ENCODE measurements at places on chromosomes 3 and 15.

GRCh38 chr15:62360332-62361097, 195.4 kb upstream of the C2CD4B start:
- DNase-seq: no peak

GRCh38 chr3:82791241-82791640, 1029.8 kb upstream of the GBE1 start:
- DNase-seq: no peak

GRCh38 chr3:73540969-73541740, 83.6 kb downstream of the PDZRN3 start:
- peak; percentile 46 for DNase-seq

GRCh38 chr3:186260726-186261125, 101.3 kb downstream of the DGKG start:
- DNase-seq: no peak

GRCh38 chr15:57589754-57590153, 1.9 kb upstream of the MYZAP start:
- DNase-seq: no peak

DNA sequence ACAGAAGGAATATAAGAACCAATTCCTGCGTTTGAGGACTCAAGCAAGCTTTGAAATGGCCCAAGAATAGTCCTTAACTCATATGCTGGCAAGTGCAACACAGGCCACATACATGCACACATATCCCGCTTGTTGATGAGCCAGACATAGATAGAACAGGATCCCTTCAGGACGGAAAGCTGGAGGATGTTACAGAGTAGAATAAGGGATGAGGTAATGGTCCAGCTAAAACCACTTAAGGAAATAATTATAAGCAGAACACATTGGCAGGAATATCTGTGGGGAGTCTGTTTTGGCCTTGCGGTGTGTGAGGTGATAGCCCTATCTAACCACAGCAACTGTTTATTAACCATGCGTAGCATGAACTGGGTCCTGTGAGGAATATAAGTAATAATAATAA, 25.0 kb downstream of the SCG3 start:
- DNase-seq: no peak

- no peak for DNase-seq
These were observed 44.9 kb upstream of the SLC6A6 start for GRCh38 chr3:14357463-14357862.

- peak; percentile 62 for DNase-seq
These were observed 104.7 kb upstream of the ROBO1 start for GRCh38 chr3:79872483-79872882.

- DNase-seq: no peak
These were observed 97.8 kb upstream of the SELENOK start for GRCh38 chr3:53989451-53989850.

GRCh38 chr15:51856714-51857380, 27.4 kb downstream of the TMOD3 start:
- no peak for DNase-seq

GRCh38 chr3:2579206-2579605, 480.5 kb downstream of the CNTN4 start:
- no peak for DNase-seq

DNA sequence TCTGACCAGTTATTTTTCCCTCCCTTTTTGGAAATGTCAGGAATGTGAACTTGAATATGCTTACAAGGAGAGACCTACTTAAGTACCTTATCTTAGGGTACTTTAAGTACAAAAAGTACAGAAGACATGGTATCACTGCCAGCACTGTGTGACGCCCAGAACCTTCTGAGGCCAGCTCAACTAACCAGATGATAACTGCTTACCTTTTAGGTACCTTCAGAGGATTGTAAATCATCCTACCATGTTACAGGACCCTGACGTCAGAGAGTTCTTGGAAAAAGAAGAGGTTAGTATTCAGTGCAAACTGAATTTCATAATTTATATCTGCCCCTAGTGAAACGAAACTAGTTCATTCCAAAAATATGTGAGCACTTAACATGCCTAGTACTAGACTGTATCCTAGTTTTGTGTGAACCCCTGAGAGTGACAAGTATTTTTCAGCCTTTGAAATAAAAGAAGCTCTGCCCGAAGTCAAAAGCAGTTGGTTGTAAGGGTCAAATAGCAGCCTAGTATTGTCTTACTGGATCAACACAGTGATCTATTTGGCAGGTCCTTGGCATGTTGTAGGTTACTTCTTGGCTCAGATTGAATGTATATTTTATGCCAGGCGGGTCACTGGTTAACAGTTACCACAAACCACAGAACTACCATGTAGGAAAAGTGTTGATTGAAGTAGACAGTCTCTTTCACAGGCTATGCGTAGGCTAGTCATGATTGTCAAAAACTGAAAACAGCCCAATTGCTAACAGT, 23.8 kb upstream of the SNX22 start:
- DNase-seq: no peak

- no peak for DNase-seq
These were observed 61.7 kb upstream of the KCNMB2 start for GRCh38 chr3:178474526-178474925.

- no peak for DNase-seq
These were observed 98.5 kb upstream of the SLC25A36 start for GRCh38 chr3:140842984-140843649.

DNA sequence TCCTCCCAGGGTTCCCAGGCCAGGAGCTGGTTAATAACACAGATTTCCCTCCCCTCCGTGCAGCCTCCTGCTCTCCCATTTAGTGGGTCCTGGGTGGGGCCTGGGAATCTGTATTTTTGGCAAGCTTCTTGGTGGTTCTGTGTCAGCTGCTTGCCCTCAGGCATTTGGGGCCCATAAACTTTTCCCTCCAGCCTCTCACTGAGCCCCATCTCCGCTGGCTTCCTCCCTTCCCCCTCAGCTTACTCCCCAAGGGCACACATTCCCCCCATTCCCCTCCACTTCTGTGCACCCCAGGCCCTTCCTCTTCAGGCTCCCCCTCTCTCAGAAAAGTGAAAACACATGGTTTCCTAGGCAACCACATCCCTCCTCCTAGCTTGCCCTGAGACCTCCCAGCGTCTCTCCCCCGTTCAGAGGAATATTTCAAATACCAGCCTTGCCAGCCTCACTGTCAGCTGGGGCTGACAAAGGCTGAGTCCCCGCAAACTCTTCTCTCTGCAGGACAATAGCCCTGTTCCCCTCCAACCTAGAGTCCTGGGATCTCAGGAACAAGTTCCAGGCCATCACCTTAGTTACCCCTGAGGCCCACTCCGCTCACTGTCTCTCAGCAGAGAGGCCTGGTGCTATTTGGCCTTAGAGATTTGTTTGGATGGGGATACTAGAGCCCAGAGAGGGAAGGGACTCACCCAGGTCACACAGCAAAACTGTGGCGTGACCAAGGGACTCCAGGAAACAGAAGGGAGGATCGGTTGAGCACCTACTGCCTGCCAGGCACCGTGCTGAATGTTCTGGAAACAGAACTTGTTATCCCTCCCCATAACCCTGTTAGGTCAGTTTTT, 44.6 kb upstream of the SMAD6 start:
- DNase-seq: no peak

GRCh38 chr3:45933591-45933990, 9.7 kb upstream of the CXCR6 start:
- no peak for DNase-seq

DNA sequence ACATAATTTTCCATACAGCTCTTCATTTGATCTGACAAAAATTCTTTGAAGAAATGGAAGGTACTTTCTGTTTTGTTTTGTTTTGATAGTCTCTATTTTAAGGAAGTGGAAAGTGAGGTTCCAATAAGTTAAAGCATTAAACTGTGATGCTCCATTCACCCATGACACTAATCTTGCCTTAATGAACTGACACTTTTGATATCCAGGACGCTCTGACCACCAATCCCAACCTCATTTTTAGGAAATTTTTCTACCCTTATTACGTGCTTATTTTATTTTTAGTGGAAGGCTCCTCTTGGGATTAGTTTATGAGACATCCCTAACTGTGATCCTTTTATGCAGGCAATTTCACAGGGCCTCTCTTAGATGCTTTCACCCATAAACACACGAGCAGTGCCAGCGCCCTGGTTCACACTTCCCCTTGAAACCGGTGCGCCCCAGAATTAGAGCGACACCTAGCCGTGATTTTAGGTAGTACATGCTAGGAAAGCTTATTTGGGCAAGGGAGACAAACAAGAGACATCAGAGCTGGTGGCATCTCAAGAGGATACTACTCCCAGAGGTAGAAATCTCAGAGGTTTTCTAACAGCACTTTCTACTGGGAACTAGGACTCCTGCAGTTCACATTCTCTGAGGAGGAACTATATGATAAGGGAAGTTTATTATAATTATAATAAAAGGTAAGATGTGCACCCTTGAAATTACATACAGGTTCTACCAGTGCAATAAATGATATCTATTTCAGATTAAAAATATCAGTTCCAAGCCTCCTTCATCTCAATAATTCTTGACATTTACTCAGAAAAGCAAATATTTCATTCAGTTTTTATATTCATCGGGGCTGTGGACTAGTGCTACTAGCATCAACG, 173.9 kb downstream of the SLC9A9 start:
- DNase-seq: peak; percentile 59

DNA sequence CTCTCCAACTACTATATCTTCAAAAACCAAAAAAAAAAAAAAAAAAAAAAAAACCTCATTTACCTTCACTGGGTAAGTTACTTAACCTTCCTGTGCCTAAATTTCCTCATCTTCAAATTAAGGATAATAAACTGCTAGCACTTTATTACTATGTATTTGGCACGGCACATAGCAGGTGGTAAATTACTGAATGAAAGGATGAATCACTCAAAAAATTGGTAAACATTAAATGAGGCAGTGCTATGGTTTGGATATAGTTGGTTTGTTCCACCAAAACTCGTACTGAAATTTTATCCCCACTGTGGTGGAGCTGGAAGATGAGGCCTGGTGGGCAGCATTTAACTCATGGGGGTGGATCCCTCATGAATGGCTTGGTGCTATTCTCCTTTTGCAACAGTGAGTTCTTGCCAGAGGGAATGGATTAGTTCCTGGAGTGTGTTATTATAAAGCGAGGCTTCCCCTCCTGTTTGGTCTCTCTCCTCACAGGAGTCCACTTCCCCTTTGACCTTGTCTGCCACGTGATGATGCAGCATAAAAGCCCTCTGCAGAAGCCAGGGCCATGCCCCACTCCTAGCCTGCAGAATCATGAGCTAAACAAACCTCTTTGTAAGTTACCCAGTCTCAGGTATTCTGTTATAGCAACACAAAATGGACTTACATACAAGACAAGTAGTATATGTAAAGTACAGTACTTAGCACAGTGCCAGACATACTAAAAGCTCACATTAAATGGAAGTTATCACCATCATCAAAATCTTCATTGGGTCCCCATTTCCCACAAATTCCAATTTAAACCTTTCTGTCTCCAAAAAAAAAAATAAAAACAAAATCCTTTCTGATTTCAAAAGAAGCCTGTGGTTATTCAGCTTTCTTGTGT, 20.6 kb downstream of the DCUN1D1 start:
- no peak for DNase-seq

- DNase-seq: peak; percentile 100
These were observed at the start of gene TM4SF1 for GRCh38 chr3:149377408-149378364. Gene TM4SF1, minus strand, starts transcription at chr3:149377649. Its CDS starts 102 bp downstream, at chr3:149377547.

GRCh38 chr15:72858205-72858604, 74.6 kb upstream of the ADPGK start:
- DNase-seq: no peak

DNA sequence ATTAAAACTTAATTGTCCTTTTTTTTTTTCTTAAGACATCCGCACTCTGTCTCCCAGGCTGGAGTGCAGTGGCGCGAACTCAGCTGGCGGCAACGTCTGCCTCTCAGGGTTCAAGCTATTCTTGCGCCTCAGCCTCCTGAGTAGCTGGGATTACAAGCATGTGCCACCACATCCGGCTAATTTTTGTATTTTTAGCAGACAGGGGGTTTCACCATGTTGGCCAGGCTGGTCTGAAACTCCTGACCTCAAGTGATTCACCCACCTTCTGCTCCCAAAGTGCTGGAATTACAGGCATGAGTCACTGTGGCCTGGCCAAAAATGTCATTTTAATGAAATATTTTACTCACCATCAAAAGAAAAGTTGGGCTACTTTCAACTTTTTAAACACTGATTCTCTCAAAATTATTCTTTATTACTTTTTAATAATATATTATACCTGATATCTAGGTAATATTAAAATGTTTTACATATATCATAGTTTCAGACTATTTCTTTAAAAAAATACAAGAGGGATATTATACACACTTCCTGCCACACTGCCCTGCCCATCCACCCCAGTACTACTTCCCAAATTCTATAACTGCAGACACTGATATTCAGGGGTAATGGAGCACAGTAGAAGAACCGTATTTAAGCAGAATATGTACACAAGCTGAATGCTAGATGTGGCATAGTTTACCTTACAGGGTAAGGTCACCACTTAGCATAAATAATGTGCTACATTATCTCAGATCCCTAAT, 723.9 kb upstream of the ZNF385D start:
- DNase-seq: peak; percentile 5

GRCh38 chr3:149339931-149340309, 6.5 kb upstream of the TM4SF18 start:
- peak; percentile 88 for DNase-seq

Data from mammary epithelial cell (primary cell).